ENCODE measurements at places on chromosomes 11 and 22.

- no peak for DNase-seq
Measured at GRCh38 chr11:119780222-119780953, 51.4 kb upstream of the NECTIN1 start.

- DNase-seq = no peak
Measured at GRCh38 chr11:26767060-26767459, 45.2 kb upstream of the SLC5A12 start.

GRCh38 chr11:29129844-29130243 lies 887.0 kb downstream of the KCNA4 start:
- no peak for DNase-seq

GRCh38 chr11:106304274-106304673 lies 226.8 kb downstream of the AASDHPPT start:
- DNase-seq = no peak

- no peak for DNase-seq
Measured at GRCh38 chr22:31161386-31161785, 1.4 kb downstream of the RNF185 start.

- no peak for DNase-seq
Measured at GRCh38 chr11:62443390-62444235, 24.8 kb downstream of the SCGB1A1 start.

- no peak for DNase-seq
Measured at GRCh38 chr11:62497132-62497801, 49.3 kb downstream of the AHNAK start.

GRCh38 chr11:27681664-27682063 lies 18.6 kb downstream of the BDNF start:
- no peak for DNase-seq

DNA sequence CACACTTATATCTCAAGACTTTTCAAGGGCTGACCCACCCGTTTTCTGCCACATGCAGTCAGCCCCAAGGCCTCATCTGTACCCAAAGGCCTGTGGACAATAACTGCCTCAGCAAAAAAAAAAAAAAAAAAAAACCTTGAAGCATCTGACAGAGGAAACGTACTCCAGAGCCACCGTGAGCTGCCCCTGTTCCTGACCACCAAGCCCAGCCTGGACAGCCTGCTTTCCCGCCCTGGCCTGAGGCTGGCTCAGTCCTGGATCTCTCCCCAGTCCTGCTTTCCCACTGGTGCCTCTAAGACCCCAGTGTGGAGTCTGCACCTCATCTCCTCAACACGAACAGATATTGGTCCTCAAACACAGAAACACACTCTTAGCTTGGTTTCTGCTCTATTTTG lies 66.5 kb downstream of the SLC35F2 start:
- no peak for DNase-seq

- no peak for DNase-seq
Measured at GRCh38 chr11:60924110-60924905, at the start of gene TMEM132A. TSS of gene TMEM132A (plus strand) at chr11:60924460. CDS start at chr11:60924634, 174 bp downstream.

DNA sequence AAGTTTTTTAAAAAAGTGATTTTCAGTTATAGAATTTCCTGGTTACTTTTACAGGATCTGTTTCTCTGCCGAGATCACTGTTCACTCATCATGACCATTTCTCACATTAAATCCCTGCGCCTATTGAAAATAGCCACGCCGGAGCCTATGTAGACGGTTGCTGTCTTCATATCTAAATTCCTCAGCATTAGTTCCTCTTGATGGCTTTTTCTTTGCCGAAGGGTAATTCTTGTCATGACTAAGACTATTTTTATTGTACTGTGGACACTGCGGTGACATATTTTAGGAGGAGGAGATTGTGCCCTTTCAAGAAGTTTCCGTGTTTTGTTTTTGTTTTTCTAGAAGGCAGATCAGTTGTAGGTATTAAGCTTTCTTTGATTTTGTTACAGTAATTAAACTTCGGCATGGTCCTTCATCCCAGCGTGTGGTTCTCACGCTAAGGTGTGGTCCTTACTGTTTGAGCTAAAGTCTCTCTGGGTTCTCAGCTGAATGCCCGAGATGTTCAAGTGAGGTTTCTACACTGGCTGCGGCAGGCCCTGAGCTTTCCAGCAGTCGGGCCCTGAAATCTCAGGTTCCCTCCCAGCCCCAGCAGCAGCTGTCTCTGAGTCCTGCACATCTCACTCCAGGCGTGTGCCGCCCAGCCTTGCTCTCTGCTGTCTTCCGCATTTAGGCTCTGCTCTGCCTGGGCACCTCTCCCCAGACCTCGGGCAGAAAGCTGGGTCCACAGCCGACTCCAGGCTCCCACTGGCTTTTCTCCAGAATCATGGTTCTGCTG lies 1110.5 kb downstream of the TBC1D22A start:
- no peak for DNase-seq

GRCh38 chr22:23058063-23058462 lies 12.3 kb upstream of the GNAZ start:
- no peak for DNase-seq

DNA sequence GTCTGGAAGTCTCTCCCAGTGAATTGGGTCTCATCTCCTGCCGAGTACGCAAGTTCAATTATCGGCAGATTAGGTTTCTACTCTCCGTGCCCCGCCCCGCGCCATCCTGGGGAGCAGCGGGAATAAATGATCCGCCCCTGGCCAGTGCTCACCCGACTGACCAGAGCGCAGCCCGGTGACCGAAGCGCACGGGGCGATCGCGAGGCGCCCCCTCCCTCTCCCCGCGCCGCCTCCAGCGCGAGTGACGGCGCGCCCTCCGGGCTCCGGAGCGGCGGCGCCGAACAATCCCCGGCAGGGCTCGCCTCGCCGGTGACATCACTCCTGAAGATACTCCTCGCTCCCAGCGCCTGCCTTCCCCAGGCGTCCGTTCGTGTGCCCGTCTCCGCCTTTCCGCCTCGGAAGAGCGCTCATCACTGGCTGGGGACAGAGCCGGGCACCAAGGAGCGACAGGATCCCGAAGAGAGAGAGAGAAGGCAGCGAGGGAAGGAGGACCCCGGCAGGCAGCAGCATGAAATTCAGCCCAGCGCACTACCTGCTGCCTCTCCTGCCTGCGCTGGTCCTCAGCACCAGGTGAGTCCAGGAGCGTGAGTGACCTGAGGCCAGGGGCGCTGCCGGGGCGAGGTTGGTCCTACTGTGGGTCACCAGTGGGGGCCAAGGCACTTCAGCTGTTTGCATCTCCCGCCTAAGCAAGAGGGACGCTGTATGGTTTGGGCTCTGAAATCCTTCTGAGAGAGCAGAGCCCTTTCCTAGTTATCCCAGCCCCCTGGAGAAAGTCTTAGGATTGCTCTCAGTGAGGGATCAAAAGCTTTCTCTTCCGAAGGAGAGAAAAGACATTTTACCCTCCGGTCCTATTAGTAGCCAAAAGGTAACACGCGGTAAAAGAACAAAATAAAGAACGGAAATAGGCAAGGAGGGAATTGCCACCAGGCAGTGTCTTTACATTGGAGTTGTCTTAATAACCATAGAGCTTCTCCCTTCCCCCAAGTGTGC lies at the start of gene LUZP2:
TSS of gene LUZP2 (plus strand) at position 318 of the 990 bp plus-strand sequence.
- DNase-seq = no peak

- no peak for DNase-seq
Measured at GRCh38 chr22:39039306-39040126, 1.1 kb upstream of the APOBEC3F start.

DNA sequence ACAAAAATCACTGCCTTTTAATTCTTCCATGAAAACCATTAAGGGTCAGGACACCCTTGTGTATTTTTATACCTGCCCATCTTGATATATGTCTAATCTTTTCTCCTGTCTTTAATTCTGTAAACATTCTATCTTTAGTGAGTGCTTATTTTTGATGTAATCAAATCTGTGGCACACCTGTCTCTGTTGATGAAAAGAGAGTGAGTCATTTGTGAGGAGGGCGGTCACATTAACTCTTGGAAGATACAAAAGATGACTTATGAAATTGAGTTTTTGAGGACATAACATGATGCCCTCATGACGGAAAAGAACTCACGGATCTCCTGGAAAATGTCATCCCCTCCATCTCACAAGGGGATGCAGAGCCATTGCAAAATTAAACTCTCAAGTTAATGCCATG lies 206.5 kb upstream of the PGR start:
- DNase-seq = no peak

DNA sequence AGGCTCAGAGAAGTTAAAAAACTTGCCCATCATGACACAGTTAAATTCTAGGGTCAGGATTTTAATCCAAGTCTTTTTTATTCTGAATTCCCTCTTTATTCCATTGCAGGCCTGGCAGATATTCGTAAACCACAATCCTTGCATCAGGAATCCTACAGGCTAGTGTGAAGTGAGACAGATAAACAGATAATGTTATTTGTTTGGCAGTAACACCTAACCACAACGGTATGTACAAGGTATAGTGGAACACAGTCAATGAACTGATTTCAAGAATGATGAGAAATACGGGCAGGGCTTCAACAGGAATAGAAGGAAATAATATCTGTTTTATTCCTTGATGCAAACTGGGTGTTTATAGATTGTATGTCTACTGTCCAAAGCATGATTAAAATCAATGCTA lies 32.0 kb upstream of the NARS2 start:
- no peak for DNase-seq

- no peak for DNase-seq
Measured at GRCh38 chr11:102560555-102561011, 30.0 kb upstream of the MMP7 start.

- DNase-seq = no peak
Measured at GRCh38 chr11:1109918-1110705, 35.4 kb downstream of the MUC2 start.

GRCh38 chr22:25602916-25603315 lies 38.4 kb downstream of the GRK3 start:
- no peak for DNase-seq

- DNase-seq = no peak
Measured at GRCh38 chr11:128913806-128914205, 22.6 kb downstream of the KCNJ5 start.

GRCh38 chr11:39205236-39205995 lies 2254.0 kb downstream of the LRRC4C start:
- DNase-seq = no peak

DNA sequence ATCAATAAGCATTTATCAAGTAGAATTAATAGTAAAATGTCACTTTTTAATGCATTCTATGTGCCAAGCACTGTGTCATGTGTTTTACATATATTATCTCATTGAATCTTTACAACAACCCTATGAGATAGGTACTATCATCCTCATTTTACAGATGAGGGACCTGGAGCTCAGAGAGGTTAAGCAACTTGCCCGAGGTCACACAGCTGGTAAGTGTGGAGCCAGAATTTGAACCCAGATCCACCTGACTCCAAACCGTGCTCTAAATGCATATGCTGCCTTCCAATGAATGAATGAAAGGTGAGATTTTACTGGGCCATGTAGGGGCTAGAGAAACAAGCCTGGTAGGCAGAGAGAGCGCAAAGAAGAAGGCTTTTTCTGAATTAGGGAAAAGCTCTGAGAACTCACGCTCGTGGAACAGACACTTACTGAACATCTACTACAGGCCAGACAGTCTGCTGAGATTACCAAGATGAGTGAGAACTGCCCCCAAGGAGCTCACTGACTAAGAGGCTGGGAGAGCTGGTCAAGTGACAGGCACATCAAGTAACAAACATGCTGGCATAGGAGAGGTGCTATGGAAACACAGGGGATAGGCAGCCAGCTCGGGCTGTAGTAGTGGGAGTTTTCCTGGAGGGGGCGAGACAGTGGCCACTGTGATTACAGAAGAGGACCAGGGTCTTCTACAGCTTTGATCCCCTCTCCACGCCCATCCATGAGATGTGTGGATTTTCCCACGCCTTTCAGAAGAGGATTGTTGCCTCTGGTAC lies 4.4 kb downstream of the ABCG4 start:
- DNase-seq = no peak

GRCh38 chr11:98564881-98565280 lies 455.9 kb upstream of the CNTN5 start:
- DNase-seq = no peak

DNA sequence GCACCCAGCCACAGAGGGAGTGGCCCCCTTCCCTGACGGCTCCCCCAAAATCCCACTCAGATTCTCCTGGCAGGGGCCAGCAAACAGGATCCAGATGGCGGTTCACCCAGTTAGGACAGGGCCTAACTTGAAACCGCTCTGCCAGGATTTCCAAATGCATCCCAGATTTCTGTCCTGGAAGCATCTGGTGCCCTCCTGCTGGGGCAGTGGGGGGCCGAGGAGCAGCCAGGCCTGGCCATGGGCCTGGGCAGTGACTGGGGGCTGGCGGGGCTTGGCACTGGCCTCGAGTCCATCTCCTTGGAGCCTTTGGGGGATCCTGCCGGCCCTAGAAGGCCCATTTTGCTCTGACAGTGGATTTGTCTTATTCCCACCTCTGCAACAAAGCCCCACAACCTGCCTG lies 17.9 kb upstream of the EMID1 start:
- DNase-seq = no peak

- no peak for DNase-seq
Measured at GRCh38 chr11:66858186-66858938, 1.5 kb downstream of the LRFN4 start.

- no peak for DNase-seq
Measured at GRCh38 chr11:29319210-29319609, 697.6 kb downstream of the KCNA4 start.

- DNase-seq = no peak
Measured at GRCh38 chr11:32279672-32280071, 155.7 kb downstream of the WT1 start.

GRCh38 chr11:132278801-132279574 lies 908.6 kb downstream of the NTM start:
- DNase-seq = no peak

GRCh38 chr11:12689029-12689755 lies 15.0 kb downstream of the TEAD1 start:
- no peak for DNase-seq

DNA sequence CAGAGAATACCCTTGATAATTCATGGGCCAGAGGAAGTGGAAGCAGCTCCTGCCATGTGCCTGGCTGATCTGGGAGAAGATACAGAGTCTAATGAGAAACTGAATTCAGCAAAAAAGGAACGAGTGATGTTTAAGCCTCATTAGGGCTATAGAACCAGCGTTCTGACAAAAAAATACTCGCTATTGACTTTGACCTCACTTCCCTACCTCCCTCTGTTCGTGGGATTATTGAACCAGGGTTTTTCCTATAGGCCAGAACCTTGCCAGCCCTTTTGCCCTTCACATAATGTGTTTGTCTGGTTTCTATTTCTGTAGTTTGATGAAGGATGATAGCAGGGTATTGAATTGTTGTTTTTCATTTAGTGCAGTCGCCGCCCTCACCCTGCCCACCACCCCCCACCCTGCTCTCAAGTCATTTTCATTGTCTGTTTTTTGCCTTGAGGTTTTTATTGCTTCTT lies 7.6 kb upstream of the RBFOX2 start:
- no peak for DNase-seq

DNA sequence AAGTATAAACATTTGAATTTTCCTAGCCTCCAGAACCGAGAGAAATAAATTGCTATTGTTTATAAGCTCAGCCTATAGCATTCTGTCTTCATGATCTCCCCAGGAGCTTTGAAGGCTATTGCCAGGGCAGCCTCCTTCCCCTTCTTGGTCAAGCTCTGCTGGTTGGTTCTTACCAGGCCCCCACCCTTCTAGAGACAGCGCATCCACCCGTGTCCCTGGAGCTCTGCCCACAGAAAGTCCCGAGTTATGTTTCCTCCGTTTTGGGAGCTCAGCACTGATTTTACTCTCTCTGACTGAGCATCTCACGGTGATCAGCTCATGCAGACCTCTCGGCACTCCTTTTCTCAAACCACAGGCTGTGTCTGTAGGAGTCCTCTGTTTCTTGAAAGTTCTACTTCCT lies 123.8 kb upstream of the SORL1-AS1 start:
- DNase-seq = no peak

- no peak for DNase-seq
Measured at GRCh38 chr11:77450227-77450626, 23.7 kb downstream of the PAK1 start.
